ENCODE measurements at places on chromosomes 4 and X.

GRCh38 chr4:95362906-95363558 is 185.7 kb downstream of the UNC5C start:
- DNase-seq: no peak

- DNase-seq: no peak
Measured at GRCh38 chrX:1108501-1109445, 103.7 kb downstream of the CRLF2 start.

- no peak for DNase-seq
Measured at GRCh38 chr4:134773497-134774000, 572.0 kb upstream of the PABPC4L start.

GRCh38 chr4:139789096-139789654 is 123.6 kb downstream of the MGST2 start:
- no peak for DNase-seq

GRCh38 chrX:19883878-19884277 is 3.5 kb downstream of the SH3KBP1 start:
- no peak for DNase-seq

GRCh38 chrX:111868726-111869638 is 7.0 kb upstream of the TRPC5OS start:
- DNase-seq: no peak

- DNase-seq: no peak
Measured at GRCh38 chr4:153160821-153161220, 43.4 kb upstream of the TRIM2 start.

- DNase-seq: no peak
Measured at GRCh38 chrX:16963216-16963615, 16.8 kb downstream of the REPS2 start.

- no peak for DNase-seq
Measured at GRCh38 chr4:140113653-140114052, 40.3 kb downstream of the MAML3 start.

DNA sequence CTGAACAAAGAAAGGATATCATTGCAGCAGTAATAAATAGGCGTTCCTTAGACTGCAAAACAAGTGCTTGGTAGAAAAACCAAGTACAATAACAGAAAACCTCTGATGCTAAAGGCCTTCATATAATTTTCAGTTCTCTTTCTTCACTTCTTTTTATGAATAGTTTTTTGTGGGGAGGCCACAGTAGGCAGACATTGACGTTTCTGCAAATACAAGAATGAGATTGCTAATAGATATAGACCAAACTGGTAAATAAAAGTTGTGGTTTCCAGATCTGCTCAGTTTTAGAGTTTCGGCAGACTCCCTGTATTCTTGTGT is 57.0 kb upstream of the RAP1GDS1 start:
- DNase-seq: no peak

- DNase-seq: no peak
Measured at GRCh38 chr4:149752729-149753128, 62.9 kb downstream of the IQCM start.

DNA sequence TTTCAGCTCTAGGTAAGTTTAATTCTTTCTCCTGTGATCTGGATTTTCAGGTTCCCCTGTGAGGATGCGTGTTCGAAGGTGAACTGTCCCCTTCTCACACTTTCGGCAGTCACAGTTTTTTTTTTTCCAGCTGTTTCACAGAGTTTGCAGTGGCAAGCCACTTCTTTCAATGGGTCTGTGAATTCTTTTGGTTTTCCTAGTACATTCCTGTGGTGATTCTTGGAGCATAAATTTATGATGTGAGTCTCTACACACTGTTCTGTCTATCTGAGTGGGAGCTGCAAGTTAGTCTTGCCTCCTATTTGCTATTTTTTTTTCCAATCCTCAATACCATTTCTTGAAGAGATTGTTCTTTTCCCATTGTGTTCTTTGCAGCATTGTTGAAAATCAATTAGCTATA is 595.5 kb downstream of the RAPGEF2 start:
- DNase-seq: no peak

GRCh38 chr4:28723371-28723770 is 1862.7 kb downstream of the STIM2 start:
- no peak for DNase-seq

DNA sequence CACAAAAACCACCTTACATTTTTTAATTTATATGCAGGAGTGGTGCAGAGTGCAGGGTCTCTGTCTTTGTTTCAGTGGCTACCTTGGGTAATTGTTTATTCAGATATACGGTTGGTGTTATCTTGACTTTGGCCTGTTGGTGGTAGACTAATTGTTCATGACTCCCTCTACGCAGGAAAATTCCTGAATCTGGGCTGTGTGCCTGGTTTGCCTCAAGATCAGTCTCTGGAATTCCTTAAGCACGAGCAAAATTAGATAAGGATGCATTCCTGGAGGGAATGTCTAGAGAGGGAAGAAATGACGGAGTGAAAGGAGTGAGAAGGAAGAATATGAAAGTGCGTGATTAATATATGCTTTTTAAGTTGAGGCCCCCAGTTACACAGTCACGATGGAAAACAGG is 576.9 kb upstream of the PCDH10 start:
- DNase-seq: no peak

DNA sequence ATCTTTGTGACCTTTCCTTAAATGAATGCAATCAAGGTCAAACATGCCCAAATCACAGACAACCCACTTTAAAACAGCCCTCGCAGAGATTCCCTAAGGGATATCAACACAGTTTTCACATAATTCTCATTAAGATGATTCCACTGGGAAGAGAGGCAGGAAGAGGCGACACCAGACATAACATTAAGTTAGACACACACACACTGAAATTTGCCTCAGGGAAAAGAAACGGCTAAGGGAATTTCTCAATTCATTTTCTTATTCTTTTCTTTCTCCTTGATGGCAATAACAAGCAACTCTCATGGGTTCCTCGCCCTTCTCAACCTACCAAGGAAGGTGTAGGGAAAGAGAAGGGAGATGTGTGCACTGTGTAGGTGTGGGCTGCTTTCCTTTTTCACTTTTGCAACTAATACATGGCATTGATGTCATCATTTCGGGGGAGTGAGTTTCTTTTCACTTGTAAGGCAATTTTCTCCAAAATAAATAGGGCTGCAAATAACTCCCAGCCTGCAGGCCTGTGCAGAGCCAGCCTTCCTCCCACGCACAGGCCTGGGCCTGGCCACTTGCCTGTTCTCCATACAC is 41.4 kb downstream of the SOD3 start:
- no peak for DNase-seq

DNA sequence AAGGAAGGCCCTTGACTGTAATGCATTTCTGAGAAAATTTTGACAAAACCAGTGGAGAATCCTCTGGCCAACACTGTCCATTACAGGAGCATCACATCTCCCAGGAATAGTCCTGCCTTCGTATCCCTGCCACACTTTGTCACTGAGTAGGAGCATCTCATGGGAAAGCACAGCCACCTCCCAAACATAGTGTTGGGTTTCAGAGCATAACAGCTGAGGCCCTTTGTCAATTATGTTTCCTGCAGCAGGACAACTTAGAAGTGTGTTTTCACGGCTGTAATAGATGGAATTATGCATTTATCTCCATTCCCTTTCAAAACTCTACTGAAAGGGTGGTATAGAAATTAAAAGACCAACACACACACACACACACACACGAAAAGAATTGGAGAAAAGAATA is 91.1 kb upstream of the SMAD1 start:
- no peak for DNase-seq

- DNase-seq: no peak
Measured at GRCh38 chrX:21885568-21885967, 29.8 kb downstream of the YY2 start.

GRCh38 chrX:15576019-15576418 is 24.7 kb downstream of the ACE2 start:
- DNase-seq: no peak

DNA sequence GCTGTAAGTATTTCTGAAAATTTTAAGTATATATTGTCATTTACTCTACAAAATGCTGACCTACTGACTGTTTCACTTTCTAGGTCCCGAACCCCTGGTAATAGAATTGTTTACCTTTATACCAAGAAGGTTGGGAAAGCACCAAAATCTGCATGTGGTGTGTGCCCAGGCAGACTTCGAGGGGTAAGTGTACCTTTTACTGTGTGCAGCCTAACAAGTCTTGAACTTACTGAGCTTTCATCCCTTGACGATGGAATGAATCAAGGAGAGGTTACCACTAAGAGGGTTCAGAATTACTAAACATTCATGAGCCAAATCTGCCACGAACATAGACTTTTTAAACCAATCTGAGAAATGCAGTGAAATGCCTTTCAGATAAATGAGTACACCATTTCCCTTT is 1.6 kb downstream of the RPL34 start:
- DNase-seq: no peak

DNA sequence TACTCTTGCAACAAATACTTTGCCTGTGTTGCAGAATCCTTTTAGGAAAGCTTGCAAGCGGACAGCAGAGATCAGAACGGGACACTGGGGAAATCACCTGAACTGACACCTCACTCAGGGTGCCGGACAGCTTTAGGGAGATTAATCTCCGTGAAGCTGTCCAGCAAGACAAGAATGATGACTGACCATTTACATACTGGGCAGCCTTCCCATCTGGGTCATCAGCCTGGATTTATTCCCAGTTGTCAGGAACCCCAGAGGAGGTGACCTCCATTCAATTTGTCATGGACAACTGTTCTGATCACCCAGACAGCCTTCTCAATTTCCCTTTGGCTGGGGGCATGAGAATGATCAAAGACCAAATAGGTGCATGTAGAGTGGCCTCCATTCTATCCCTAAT is 93.0 kb upstream of the EGFL6 start:
- DNase-seq: no peak

- DNase-seq: no peak
Measured at GRCh38 chrX:153816831-153817690, 13.3 kb downstream of the PDZD4 start.

GRCh38 chr4:152682143-152682941 is 2.5 kb upstream of the TMEM154 start:
- no peak for DNase-seq

- no peak for DNase-seq
Measured at GRCh38 chr4:15239866-15240265, 188.0 kb upstream of the C1QTNF7 start.

DNA sequence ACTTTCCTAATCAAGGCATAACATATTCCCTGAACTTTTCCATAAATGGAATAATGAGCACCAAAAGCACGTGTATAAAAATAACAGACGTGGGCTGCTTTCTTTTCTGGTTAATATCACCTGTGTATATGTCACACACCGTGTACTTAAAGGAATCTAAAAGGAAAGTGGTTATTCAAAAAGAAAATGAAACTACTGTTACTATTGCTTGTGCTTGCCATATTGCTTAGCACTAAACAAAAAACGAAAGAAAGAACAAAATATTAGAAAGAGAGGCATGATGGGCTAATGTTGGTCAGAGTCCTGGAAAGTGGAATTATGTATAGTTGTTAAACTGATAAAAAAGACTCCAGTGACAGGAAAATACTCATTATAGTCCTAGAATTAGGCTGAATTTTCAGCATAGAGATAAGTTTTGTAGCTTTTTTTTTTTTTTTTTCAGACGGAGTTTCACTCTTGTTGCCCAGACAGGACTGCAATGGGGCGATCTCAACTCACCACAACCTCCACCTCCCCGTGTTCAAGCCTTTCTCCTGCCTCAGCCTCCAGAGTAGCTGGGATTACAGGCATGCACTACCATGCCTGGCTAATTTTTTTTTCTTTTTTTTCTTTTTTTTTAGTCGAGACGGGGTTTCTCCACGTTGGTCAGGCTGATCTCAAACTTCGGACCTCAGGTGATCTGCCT is 123.2 kb downstream of the PABPC4L start:
- no peak for DNase-seq

DNA sequence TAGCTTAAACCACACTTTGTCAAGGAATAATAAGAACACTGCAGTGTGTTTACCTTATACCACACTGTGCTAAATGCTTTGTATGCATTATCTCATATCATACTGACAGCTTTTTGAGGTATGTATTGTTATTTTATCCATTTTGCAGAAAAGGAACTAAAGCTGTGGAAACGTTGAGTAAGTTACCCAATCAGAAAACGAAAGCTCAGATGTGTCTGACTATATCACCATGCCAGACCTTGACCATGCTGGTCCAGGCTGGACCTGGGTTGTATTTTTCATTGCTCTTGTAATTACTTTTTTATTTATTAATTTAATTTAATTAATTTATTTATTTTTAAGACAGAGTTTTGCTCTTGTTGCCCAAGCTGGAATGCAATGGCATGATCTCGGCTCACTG is 2.1 kb downstream of the HSD17B11 start:
- no peak for DNase-seq
